ENCODE measurements at places on chromosomes 4 and X.

DNA sequence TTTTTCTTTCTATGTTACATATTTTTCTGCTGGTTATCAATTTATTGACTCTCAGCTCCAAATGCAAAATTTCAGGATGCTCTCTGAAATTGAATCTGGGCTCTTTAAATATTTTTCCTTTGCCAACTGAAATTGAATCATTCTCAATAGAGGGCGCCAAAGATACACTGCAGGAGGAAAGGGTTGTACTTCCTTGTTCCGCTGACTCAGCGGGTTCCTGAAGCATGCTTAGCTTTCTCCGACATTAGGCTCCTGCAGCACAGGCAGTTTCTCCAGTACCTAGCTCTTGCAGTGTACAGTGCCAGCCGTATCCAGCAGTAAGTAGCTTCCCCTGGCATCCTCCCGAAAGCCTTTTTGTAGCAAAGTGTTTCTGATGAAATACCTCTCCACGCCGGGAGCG, 28.8 kb upstream of the CFAP47 start:
- peak; percentile 2 for DNase-seq

DNA sequence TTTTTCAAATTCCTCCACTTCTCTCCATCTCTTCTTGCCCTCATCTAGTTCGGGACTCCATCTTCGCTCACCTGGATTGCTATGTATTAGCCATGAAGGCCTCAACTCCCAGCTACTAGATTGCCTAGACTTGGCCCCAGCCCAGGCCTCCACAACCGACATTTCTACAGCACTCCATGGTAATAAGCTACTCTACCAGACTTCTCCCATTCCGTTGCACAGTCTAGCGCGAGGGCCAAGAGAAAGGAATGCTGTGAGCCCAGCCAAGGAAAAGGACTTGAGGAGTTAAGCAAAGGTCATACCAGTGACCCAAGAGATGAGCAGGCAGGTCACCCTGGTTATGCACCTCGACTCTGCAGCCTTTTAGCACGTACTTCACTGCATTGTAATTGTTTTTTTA, 75.6 kb downstream of the SOWAHB start:
- DNase-seq = no peak

DNA sequence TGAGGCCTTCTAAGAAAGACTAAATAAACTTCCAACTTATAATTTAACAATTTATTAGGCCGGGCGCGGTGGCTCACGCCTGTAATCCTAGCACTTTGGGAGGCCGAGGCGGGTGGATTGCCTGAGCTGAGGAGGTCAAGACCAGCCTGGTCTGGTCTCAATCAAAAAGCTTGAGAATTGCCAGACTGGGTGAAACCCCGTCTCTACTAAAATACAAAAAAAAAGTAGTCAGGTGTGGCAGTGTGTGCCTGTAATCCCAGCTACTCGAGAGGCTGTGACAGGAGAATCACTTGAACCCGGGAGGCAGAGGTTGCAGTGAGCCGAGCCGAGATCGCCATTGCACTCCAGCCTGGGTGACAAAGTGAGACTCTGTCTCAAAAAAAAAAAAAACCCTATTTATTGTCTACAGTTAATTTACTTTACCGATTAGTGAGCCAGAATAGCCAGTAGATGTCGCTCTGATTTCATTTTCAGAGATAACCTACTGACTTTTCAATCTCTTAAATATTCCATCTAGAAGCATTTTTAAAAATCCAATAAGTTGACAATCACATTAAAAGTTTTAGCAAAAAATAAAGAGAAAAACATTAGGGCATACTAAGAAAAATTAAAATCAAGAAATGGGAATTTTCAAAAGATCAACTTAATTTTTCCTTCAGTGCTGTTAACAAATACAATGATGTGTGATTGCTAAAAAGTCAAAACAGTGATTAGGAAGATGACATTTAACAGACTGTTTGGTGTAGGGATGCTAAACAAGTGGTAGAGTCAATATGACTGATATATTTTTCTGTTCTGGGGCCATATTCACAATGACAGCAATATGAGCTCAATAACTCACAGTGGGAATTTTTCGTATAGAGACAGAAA, 4.3 kb upstream of the SHROOM3 start:
- no peak for DNase-seq

DNA sequence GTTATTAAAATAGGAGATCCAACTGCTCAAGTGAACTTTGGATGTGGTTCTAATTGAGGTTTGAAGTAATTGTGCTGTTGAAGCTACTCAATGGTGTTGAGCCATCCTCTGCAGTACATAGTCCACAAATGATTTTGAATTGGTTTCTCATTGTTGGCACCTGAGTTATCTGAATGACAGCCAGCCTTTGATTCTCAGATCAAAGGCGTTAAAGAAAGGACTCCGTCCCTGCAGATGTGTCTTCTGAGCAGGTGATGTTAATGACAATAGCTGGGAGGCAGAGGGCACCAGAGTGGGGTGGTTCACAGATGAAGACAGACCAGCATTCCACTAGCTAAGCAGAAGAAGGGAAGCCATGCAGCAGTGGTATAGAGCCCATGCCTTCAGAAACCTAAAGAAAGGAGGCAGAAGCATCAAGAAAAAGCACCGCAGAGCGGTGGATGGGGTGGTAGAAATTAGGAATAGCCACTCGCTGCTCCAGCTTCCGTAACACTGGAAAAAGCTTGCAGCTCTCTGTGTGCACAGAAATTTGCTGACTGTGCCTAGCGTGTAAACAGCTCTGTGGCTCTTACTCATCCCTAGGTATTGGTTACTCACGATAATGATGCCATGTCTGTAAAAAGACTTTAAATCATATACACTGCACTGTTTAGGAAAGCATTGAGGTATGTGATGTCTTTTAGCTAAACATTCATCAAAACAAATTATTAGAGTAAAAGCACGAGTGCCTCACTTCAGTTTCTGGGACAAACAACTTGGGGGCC, 79.2 kb upstream of the CLCN4 start:
- no peak for DNase-seq

- DNase-seq = no peak
These were observed 69.9 kb upstream of the WDR1 start for GRCh38 chr4:10186228-10187214.

DNA sequence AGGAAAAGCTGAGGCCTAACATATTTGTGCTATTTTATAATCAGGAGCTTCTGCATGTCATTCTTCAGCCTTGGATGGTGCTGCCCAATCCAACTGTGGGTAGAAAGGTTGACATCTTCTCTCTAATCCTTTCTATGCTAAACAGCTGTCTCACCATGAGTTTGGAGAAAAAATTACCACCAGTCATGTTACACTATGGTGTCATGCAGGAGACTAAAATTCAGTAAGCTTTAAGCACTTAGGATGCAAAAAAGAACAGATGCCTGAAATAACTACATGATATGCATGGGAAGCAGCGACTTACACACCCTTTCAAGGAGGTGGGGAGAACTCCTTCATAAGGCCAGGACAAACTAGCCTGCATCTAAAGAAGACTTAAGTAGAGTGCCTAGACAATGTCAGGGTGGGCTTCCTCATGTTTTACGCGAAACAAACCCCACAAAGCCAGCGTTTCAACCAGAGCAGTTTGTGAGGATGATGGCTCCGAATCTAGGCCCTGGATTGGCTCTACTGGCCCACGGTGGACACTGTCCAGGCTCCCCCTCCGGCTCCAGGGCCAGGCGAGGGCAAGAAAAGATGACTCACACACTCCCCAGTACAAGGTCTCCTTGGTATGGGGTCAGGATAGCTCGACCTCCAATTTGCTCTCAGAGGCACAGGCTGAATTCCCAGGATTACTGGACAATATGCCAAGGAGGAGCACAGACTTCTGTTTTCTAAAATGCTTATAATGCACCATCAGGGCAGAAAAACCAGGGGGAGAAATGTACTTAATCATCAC, 45.1 kb downstream of the STX18 start:
- DNase-seq = no peak

DNA sequence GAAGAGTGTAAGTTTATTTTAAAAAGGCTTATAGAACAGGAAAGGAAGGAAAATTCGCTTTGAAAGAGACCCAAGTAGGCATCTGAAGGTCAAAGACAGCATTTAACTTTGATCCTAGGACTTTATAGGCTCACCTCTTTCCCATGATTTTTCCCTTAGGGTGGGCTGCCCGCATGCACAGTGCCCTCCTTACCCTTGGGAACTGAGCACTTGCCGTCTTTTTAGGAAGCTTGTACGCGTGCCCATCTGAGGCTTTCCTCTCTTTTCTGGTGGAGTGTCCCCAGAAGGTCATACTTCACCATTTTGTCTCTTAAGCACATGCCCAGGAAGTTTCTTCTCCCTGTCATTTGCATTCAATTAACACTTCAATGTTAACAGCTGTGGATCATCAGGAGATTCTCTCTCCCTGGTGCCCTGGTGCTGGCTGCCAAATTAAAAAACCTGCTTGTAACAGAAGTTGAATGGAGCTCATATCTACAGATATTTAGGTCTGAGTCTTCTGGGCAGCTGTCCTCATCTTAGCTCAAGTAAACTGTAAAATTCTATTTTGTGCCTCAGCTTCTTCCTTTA, 38.4 kb upstream of the IL9R start:
- DNase-seq = no peak

Measured in stimulated activated naive CD4-positive, alpha-beta T cell (primary cell).